ENCODE measurements at places on chromosomes 3 and 15. TPM values are rescaled to one million over a fixed set of nuclear protein-coding genes. Genes with fewer than 3 reads are reported as not detected.

Gene FETUB
- not detected for total RNA-seq

Gene CYP11A1
- total RNA-seq, result 0.30 TPM

Gene NME9
- total RNA-seq, result not detected

Gene NMNAT3
- 1.6 TPM for total RNA-seq

Gene SPSB4
- total RNA-seq, result 0.23 TPM

Gene SPRED1
- 28.1 TPM for total RNA-seq

Gene CLEC3B
- 2.0 TPM for total RNA-seq

GRCh38 chr3:108311797-108312196 lies 15.4 kb downstream of the HHLA2 start:
- DNase-seq, result no peak

GRCh38 chr3:169255511-169255910 lies 408.0 kb downstream of the MECOM start:
- no peak for DNase-seq

- DNase-seq, result no peak
Observed at GRCh38 chr3:94645790-94646189, 582.9 kb downstream of the NSUN3 start.

DNA sequence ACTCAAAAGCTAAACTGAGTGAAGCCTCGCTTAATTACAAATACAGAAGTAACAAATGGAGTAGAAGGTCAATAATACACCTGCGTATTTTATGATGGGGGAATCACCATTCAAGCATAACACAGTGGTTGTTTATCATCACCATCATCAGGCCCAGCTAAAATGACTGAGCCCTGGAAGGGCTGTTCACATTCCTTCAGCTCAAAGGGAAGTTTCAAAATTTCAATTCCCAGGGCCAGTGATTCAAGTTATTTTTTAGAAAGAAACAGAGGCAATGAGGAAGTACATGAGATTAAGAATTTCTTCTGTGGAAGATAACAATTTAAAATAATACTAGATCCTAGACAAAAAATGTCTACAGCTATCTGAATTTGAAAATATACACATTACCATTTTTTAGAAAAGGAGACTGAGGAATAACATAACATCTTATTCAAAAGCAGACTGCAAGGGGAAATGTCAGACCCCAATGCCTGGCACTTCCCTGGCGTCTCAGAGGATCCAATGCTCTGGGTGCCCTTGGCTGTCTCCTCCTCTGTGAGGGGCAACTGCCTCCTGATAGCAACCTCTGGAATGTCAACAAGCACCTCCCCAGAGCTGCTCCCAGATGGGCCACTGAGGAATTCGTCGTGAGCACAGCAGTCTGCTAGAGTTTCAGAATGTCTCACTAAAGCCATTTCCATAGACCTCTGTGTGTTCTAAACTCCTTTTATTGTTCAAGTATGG lies 22.8 kb downstream of the EHD4 start:
- no peak for DNase-seq

DNA sequence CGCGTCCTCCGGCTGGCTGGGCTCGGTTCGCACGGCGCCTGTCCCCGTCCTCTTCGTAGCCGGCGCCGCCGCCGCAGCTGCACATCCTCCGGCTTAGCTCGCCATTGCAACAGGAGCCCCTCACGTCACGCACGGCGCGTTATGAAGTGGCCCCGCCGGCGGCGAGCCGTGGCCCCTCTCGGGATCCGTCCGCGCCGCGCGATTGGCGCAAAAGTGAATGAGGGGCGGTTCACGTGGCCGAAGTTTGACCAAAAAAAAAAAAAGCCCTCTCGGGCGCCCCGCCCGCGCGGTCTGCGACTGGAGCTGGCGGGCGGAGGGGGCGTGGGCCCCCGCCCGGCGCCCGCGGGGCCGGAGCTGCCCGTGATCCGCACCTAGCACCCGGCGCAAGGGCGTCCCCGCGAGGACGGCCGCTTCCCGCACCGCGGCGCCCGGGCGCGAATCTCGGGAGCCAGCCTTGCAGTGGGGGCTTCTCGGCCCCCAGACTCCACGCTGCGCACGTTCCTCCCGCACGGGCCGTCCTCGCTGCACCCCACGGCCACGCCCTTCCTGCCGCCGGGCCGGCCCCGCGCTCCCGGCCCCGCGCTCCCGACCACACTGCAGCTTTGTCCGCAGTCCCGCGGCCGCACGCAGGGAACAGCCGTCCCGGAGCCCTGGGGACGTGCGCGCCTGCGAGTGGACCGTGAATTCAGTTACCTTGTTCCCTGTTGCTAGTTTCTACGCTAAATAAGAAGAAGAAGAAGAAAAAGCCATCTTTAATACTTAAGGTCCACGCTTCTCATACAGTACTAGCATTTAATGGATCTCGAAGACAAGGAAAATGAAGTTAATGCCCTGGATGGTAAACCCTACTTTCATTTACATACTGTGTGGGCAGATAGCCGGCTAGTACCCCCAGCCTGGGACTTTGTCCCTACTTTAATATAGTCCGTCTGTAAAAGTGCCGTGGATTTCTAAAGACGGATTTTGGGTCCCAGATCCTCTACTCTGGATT lies at the start of gene CHSY1:
TSS of gene CHSY1 (minus strand) at position 219 of the 991 bp plus-strand sequence. CDS start 592 bp downstream, outside the sequence.
- DNase-seq, result peak; percentile 94

DNA sequence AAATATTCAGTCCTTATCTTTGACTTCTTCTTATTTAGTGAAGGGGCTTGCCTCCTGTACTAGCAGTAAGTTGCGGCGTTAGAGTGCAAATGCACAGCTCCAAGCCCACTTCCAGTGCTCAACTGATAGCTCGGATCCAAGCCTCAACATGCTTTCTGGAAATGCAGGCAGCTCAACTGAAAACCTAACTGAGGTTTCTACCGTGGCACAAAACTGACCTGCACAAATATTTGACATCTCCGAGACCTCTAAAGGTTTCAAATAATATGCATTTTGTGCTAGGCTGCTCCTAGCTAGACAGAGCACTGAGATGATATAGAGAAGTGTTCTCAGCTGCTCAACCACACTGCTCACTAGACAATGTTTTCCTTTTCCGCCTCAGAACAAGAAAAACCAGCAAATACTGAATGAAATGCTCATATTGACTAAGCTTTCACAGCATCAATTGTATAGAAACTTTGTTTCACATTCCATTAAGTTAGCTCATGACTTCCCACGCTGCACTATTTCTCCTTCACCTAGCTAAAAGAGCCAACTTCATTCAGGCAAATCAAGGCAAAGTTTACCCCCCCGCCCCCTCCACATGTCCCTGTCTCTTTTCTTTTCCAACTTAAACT lies 822 bp downstream of the ZNF385D start:
- DNase-seq, result no peak

DNA sequence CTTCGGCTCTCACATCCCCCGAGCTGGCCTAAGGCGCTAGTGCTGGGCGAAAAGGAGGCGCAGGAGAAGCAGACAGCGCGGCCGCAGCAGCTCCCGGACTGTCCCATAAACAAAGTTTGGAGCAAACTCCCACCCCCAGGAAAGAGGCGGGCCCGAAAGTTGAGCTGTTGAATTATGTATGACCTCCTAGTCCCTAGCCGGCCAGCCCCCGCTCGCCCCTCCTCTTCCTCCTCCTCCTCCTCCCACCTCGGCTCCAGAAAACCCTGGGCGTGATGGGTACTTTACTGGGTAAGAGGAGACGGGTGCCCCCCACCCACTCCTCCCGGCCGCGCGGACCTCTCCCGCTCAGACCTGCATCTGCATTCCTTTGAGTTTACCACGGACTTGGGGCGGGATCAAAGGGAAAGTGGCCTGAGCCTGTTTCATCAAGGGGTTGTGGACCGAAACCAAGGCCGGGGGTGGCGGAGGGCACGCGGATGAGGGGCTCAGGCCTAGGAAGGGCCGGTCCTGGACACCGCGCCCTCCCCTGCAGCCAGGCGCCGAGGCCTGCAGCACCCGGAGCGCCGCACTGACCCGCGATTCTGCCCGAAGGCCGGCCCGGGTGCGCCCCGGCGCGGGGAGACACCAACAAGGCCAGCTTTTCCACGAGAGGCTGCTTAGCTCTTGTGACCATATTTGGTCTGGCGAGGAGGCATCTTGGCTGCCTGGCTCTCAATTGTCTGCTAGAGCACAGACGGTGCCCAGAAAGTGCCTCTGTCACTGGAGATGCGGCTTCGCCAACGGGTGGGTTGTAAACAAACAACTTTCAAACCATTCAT lies at the start of gene WWTR1:
TSS of gene WWTR1 (minus strand) at position 100 of the 818 bp plus-strand sequence. CDS start 719 bp downstream, outside the sequence.
- DNase-seq, result peak; percentile 100

GRCh38 chr15:89144491-89144890 lies 56.2 kb downstream of the ABHD2 start:
- DNase-seq, result no peak

DNA sequence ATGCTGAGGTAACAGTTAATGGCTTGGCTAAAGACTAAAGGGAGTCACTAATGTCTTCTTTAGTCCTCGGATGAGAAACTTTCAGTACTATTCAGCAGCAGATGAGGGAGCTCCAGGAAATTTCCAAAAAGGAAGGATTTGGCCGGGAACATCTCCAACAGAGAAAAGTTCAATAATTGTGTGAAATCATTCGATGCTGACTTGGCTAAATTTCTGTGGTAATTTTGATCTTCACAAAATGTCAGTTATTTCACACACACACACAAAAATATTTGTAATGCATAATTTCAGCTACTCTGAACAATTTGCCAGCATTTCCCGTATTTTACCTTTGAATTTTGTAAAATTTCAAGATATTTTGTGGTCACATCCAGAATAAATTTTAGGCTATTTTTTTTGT lies 462.8 kb upstream of the MDFIC2 start:
- DNase-seq, result no peak

- DNase-seq, result no peak
Observed at GRCh38 chr15:77874063-77874462, 203.4 kb downstream of the TBC1D2B start.

GRCh38 chr3:70981231-70981880 lies 602.2 kb downstream of the FOXP1 start:
- DNase-seq, result no peak

DNA sequence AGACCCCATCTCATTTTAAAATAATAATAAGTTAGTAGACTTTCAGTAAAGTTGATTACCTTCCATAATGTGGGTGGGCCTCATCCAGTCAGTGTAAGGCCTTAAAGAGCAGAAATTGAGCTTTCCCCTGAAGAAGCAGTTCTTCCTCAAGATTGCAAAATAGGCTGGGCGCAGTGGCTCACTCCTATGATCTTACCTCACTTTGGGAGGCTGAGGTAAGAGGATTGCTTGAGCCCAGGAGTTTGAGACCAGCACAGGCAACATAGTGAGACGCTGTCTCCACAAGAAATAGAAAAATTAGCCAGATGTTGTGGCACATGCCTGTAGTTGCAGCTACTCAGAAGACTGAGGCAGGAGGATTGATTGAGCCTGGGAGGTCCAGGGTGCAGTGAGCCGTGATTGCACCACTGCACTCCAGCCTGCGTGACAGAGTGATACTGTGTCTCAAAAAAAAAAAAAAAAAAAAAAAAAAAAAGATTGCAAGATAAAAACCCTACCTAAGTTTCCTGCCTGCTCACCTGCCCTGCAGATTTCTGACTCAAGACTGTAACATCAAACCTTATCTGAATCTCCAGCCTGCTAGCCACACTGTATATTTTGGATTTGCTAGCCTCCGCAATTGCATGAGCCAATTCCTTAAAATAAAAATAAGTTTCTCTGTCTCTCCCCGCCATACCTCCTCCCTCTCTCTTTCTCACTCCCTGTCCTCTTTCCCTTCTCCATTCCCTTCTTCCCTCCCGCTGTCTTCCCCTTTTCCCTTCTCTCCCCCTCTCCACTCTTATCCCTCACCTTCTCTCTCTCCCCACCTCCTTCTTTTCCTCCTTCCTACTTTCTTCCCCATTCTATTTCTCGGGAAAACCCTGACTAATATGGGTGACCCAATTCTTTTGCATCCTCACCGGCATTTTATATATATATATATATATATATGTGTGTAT lies 16.9 kb downstream of the KLHL18 start:
- no peak for DNase-seq

GRCh38 chr15:60421544-60421943 lies 23.8 kb upstream of the ANXA2 start:
- DNase-seq, result peak; percentile 77

- DNase-seq, result no peak
Observed at GRCh38 chr3:119560160-119560559, 746 bp upstream of the CD80 start.

DNA sequence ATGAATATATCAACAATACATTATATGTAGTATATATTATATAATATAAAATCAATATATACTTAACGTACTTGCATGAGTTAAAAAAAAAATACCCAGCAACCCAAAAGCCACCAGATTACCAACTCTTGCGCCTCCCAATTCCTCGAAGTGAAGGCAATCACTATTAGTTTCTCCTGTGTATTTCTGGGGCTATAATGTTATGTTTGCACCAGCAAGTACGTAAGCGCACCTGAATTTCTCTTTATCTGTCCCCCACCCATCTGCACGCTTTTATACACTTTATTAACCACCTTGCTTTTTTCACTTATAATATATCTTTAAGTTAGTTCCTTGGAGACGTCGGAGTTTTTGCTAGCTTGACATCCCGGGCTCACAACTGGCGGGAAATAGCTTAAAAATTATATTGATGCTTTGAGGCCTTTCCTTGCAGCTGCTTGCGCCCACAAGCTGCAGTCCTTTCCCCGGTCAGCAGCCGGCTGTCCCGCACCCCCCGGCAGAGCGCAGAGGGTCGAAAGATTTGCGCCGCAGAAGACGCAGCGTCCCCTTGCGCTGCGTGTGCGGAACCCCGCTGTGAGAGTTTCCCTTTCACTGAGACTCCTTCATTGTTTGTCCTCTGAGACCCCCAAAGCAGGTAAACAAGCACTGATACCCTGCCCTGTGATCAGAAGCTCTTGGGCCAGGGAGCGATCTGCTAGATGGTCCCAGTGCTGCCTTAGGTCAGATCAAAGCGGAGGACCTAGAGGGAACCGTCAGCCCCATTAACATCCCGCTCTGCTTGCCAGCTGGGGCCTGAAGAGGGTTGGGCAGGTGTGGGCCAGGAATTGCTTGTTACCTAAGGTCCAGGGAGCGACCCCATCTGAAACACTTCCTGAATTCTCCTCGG lies 8.9 kb upstream of the EOMES start:
- no peak for DNase-seq

- no peak for DNase-seq
Observed at GRCh38 chr15:71117714-71118305, 2.5 kb downstream of the THSD4 start.

DNA sequence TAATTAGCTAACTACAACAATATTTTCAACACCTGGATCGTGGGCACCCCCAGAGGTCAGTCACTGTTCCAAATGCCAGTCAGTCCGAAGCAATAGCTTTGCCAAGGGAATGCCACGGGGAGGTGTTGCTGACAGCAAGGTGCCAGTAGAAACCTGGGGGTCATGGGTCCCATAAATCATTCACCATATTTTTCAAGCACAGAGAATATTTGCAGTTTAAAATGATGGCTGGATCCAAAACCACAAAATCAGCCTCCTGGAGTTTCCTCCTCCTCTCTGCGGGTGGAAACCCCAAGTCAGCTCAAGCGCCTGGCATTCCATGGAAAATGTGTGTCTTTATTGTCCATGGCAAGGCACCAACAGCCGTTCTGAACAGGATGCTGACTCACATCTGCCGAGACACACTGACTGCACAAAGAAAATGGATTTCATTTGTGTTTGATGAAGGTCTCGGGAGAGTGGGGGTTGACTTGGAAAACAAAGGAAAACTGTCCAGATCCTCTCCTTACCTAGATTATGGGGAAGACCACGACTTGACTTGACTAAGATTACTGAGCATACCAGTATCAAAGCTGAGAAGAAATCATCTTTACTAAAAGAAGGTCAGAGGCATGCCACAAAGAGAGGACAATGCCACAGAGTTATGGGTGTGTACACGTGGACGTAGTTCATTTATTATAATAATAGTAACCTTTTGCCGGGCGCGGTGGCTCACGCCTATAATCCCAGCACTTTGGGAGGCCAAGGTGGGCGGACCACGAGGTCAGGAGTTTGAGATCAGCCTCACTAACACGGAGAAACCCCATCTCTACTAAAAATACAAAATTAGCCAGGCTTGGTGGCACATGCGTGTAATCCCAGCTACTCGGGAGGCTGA lies 26.4 kb downstream of the ANXA2 start:
- peak; percentile 97 for DNase-seq

- DNase-seq, result no peak
Observed at GRCh38 chr15:64975390-64975789, 14.3 kb downstream of the SPG21 start.
